A172 (cell line): ENCODE measurements at places on chromosomes 3 and 15. TPM values are rescaled to one million over a fixed set of nuclear protein-coding genes. Genes with fewer than 3 reads are reported as not detected.

- DNase-seq: no peak
Observed at GRCh38 chr3:18064586-18064985, 322.2 kb upstream of the TBC1D5 start.

DNA sequence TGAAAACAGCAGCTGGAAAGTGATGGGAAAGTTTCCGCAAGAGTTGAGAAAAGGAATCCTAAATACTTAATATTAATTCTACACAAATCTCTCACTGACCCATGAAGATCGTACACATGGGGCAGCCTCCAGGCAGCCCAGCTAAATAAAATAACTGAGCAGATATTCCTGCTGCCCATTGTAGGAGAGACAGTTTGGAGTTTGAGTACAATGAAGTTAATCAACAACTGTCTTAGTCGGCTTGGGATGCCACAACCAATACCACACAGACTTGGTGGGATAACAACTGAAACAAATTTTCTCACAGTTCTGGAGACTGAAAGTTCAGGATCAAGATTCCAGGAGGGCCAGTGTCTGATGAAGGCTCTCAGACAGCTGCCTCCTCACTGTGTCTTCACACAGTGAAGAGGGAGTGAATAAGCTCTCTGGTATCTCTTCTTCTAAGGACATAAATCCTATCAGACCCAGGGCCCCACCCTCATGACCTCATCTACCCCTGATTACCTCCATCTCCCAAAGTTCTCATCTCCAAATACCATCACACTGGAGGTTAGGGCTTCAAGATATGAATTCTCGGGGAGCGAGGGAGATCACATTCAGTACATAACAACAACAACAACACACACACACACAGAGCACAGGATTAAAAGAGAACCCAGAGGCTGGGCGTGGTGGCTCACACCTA is 9.7 kb downstream of the TRPM7 start:
- peak; percentile 80 for DNase-seq

DNA sequence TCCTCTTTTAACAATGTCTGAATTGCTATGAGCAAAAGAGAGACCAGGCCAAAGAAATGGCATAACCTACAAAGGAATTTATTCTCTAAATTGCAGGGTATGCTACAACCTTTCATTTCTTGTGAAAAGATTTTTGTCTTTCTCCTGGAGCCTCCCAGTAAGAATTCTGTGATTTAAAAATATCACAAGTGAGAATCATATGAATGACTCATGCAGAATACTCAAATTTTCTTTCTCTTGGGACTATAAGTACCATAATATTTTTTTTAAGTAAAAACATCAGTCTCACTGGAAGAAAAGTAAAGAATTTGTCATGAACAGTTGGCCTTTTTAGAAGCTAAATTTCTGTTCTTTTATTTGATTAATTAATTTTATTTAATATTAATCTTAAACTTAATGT is 26.3 kb downstream of the SYNPR start:
- DNase-seq: no peak

DNA sequence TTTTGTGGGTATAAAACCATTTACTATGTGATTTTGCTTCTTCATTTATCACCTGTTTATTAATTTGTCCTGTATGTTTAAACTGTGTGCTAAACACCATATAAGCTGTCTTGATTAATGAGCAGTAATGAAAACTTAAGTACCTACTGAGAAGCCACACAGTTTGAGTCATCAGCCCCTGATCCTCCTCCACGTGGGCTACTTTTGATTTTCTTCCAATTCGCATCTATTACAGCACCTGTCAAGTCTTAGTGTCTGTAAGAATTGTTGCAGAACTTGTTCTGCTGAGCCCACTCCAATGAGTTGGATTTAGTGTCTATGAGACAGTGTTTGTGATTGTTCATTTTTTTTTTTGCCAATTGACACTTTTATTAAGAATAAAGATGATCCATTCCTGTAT is 16.8 kb downstream of the EPHA6 start:
- no peak for DNase-seq

- no peak for DNase-seq
Observed at GRCh38 chr15:27448986-27449385, 478.0 kb downstream of the GABRG3 start.

DNA sequence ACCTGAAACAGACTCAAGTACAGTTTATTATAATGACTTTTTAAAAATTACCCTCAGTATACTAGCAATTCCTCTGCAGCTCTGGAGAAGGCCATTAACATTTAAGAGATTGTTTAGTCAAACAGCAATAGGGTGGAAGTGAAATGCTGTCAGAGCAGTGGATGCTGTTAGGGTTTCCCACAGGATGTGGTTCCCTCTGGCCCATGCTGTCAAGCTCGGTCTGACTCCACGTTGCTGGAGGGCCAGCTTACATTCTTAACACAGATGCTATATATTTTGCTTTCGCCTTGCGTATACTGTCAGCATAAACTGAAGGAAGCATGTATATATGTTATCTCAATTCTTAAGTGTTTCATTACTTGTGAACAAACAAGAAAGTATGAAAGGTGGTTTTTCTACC is 231.1 kb upstream of the COL8A1 start:
- DNase-seq: peak; percentile 23

DNA sequence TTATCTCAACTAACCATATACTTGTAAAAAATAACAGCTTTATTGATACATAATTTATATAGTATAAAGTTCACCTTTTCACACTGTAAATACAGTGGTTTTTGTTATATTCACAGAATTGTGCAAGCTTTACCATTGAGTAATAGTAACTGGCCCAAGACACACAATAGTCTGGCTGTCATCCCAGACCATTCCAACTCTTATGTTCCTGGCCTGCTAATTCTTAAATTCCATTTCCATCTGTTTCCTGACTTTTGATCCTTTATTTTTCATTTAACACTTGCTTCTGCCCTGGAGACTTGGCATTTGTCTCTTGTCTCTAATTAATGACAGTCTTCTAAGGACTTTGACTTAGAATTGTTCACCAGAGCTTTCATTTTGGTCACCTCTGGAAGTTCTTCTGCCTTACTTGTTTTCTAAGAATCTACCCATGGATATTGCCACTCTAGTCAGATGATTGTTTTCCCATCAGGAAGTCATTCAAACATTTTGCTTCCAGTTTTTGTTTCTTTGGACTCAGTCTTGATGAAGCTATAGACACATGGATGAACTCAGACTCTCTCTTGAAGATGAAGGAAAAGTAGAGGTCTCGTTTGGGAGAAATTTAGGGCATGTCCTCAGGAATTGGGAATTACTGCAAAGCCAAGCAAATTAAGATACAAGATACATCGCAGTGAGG is 27.2 kb upstream of the PLSCR4 start:
- DNase-seq: no peak

GRCh38 chr3:160885791-160886286 is 129.8 kb downstream of the PPM1L start:
- DNase-seq: peak; percentile 30

- DNase-seq: no peak
Observed at GRCh38 chr3:6248528-6248927, 612.4 kb upstream of the GRM7 start.

GRCh38 chr3:119601154-119601553 is 3.5 kb downstream of the PLA1A start:
- no peak for DNase-seq

DNA sequence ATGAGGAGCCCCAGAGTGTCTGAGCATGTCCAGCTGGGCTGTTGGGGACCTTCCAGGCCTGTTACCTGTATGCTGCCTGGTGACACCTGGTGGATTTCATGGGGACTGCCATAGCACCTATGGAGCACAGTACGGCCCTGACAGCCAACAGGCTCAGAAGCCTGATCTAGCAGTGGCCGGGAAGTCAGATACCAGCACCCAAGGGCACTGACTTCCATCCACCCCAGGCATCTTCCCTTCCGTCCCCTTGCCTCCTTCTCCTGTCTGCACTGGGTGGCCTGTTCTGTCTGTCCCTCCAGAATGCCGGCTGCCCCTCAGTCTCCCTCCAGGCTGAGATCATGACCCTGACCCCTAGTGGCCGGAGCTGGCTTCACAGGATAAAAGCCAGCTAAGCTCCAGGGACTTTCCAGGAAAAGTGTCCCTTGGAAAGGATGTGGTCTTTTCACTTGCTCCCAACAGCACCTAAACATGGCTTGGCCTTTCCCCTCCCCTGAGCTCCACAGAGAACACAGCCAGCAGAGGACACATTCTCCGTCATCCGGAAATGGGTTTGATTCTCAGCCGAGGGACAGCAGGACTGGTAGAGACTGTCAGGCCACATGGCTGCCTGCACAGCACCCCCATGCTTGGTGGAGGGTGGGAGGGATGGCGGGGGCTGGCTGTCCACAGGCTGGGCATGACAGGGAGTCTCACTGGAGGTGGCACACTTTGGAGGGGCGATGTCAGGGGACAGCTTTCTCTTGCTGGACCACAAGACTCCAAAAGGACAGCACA is 9.5 kb downstream of the RPS17 start:
- DNase-seq: peak; percentile 70

DNA sequence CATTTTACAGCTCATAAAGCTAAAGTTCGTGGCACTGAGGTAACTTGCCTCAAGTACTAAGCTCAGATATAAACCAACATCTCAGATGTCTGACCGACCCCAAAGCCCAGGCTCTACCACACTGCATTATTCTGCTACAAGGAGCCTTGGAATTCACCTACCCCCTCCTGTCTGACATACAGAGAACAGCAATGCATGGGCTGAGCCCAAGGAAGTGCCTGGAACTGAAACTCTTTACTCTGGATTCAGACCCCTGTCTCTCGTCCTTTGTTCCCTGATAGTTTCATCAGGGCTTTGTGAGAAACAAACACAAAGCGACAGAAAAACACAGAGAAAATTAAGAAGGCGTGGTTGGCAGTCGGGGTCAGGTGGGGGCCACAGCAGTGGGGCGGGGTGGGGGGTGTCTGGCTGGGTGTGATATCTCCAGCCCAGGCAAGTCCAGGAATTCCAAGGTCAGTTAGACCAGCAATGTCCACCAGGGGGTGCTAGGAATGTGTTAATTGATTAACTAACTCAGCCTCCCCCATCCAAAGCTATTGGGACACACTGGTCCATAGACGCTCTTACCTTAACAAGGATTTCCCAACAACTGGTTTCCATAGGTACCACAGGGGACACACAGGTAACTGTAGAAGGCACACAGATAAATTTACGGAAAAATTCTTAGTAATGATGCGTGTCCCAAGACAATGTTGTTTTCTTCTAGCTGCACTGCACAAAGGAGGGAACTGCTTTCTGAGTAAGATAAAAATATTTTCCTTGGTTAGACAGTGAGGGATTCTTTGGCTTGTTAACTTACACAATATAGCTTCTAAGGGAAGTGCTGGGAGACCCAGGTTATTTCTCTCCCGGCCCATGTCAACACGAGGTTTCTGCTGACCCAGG is 18.8 kb upstream of the SSUH2 start:
- peak; percentile 88 for DNase-seq

DNA sequence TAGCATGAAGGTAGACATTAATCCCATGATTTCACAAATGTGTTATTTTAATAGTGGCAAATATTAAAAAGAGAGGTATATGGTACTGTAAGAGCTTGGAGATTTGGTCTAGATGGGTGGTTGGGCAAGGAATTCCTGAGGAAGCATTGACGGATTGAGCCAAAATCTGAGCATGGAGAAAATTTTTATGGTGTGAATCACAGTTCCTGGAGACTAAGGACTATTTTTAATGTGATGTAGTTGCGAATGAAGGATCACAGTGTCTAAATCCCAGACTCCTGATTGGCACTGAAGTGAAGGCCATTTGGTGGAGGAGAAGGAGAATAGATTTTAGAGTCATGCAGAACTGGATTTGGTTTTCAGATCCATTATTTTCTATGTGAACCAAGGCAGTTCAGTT is 188.7 kb upstream of the FEZF2 start:
- DNase-seq: peak; percentile 67

GRCh38 chr3:195836476-195837135 is 24.9 kb upstream of the MUC4 start:
- DNase-seq: no peak

GRCh38 chr3:34995796-34996430 is 643.4 kb upstream of the ARPP21 start:
- no peak for DNase-seq

The GNB5 gene
- total RNA-seq: 39.8 and 41.2 TPM in 2 replicates

The TMIE gene
- 0.12 TPM in 1 of 2 replicates, not detected in the other for total RNA-seq

The TMCO5A gene
- total RNA-seq: not detected in 2 replicates
